A375 (cell line): ENCODE measurements at places on chromosomes 5 and 9. TPM values are rescaled to one million over a fixed set of nuclear protein-coding genes. Genes with fewer than 3 reads are reported as not detected.

The TRIM14 gene
- total RNA-seq: 13.6 and 21.7 TPM in 2 replicates

The RAB3C gene
- not detected in 2 replicates for total RNA-seq

The SCGB3A2 gene
- total RNA-seq: not detected in 2 replicates

The EPB41L4B gene
- 0.41 and 0.45 TPM in 2 replicates for total RNA-seq

The GABRA6 gene
- 0.05 TPM in 1 of 2 replicates, not detected in the other for total RNA-seq

The STRBP gene
- 10.3 and 10.5 TPM in 2 replicates for total RNA-seq
